ENCODE measurements at places on chromosomes 7 and 10.
A peak's percentile ranks its signal among the peaks of the same experiment; 100 is the strongest.

DNA sequence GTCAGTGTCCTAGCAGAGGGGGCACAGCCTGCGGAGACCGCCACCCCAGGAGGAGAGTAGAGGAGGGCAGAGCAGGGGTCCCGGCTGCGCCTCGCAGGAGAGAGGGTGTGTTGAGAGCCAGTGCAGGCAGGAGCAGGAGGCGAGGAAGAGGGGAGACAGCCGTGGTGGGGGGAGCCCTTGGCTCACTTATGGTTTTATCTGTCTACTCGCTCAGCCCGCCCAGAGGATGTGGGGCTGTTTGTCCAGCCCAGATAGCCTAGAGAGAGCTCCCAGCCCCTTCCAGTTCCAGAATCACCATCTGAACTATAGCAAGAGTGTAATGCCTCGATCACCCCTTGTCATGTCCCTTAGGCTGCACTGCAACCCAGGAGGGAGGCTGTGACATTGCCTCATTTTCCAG lies 26.6 kb downstream of the SLC29A3 start:
- no peak for DNase-seq

DNA sequence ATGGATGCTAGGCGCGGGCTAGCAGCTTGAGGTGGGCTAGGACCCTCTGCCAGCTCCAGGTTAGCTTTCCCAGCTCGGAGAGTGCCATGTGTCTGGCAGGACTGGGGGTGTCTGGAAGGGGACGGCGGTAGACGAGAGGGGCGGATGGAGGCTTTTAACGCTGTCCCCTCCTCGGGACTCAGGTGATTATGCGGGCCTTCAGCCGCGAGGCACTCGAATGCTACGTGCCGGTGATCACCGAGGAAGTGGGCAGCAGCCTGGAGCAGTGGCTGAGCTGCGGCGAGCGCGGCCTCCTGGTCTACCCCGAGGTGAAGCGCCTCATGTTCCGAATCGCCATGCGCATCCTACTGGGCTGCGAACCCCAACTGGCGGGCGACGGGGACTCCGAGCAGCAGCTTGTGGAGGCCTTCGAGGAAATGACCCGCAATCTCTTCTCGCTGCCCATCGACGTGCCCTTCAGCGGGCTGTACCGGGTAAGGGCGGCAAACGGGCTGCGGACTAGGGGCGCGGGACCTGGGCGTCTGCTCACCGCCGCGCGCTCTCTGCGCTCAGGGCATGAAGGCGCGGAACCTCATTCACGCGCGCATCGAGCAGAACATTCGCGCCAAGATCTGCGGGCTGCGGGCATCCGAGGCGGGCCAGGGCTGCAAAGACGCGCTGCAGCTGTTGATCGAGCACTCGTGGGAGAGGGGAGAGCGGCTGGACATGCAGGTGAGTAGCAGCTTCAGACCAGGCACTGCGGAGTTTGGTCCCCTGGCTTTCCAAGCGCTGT lies 1.1 kb downstream of the CYP26A1 start:
- DNase-seq = no peak

DNA sequence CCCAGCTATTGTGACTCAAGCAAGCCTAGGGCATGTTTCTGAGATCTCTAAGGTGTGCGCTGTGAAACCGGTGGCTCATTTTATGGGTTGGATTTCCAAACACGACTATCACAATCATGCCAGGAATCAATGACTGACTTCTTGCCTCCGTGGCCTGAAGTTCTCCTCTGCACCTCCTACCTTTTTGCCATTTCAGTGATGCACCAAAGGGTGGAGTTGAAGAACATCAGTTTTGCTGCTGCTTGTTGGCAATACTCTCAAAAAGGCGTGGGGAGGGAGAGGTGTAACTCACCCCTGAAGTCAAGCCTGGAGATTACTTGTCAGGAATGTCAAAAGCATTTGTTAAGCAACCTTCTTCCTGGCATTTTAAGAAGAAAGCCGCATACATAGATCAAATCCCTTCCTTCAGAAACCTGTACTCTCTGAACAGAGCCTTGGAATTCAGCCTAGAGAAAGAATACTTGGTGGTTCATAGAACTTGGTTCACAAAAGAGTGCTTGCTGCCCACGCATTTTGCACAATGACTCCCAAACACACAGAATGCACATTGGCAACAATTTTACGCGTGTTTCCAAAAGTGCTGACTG lies 41.0 kb downstream of the KIAA1217 start:
- no peak for DNase-seq

DNA sequence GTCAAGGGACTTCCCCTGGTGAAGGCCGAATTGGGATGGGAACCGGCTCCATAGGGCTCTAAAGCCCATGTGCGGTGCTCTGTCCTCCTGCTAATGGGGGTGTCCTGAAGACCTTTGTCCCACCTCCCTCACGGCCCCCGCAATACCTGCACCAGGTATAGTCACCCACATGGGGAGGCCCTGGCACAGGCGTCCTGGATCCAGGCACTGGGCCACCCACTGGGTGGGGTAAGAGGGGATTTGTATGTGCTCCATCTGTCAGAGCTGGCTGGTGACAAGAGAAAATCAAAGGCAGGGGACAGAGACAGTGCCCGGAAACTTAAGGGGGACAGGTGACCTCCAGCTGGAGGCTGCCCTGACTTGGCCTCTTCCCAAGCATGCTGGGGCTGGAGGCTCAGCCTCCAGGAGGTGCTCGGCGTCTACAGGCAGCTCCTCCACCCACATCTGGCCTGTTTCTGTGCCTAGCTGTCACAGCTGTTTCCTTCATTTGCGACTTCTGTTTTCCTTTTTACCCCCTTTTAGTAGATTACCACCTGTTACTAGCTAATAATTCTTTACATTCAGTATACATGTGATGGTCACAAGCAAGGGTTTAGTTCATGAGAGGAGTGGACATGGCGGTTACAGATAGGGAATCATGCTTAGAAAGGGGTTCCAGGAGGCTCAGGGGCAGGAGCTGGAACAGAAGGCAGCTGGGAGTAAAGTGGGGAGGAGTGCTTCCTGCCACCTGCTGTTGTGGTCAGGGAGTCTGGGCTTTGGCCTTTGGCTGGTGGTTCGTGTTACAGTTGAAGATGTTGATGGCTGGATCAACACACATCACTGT lies 2.3 kb upstream of the CUZD1 start:
- DNase-seq = no peak

GRCh38 chr10:68156373-68157185 lies 47.3 kb downstream of the MYPN start:
- peak; percentile 17 for DNase-seq

DNA sequence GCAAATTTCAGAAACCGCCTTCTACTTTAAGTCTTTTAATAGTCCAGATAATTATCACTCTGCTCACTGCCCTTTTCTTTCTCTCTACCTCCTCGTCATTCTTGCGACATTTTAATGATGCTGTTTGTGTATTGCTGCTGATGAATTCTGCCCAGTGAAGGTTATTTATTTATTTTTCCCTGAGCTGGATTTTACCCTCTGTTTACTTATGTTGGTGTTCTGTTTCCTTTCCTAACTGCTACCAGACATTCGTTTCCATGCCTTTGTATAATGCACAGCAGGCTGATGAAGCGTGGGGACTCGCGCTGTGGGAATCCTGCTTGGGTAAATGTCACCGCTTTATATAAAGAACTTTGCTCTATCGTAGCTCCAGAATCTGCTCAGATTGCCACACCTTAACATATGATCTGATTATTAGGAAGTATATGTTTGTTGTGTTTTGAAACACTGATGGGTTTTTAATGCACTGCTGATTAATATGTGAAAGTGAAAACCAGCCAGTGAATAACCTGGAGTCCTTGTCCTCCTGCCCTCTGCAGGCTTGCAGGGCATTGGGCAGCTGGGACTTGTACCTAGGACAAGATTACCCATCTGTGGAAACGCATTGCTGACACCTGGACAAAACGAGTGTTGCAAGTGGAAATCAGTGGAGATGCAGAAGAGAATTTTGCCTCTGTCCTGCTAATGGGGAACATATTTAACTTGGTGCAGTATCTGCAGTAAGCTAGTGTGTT lies 291.5 kb downstream of the SDK1 start:
- DNase-seq = no peak

DNA sequence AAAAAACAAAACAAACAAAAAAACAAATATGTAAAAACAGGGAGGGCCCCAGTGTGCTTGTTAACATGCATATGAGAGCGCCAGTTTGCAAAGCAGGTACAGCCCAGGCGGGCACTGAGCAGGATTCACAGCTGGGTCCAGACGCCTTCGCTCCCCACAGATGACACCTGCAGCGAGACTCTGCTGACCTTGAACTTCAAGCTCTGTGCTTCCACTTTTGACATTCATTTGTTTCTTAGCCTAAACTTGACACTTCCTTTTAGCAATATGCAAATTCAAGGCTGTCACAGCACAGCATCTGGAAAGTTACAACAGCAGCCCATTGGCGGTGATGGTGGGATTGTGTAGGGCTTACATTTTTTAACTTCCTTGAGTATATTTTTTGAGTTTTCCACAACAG lies 88.8 kb upstream of the TNS3 start:
- DNase-seq = no peak

DNA sequence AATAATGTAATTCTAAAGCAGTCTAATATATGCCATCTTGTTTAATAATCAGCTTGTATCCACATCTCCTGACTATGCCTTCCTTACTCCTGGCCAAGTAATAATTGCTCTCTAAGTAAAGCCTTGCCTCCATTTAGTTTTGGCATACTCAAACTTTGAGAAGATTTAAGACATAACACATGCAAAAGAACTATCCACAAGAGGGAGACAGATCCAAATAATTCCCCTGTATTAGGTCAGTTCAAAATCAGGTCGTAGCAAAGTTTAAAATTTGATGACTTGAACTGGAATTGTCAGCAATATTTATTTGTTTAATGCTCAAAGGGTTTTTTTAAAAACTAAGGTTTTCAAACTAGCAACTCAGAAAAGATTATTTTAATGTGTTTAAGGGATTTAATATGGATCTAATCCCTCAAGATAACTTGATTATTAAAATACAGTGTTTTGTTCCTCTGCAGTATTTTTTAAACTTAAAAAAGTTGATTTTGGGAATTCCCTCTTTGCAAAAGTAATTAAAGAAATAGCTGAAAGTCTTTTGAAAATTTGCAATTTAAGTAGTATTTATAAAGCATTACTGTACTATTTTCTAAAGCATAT lies 95.3 kb downstream of the HDAC9 start:
- peak; percentile 16 for DNase-seq

GRCh38 chr10:85902051-85902450 lies 464.5 kb downstream of the GRID1 start:
- no peak for DNase-seq

DNA sequence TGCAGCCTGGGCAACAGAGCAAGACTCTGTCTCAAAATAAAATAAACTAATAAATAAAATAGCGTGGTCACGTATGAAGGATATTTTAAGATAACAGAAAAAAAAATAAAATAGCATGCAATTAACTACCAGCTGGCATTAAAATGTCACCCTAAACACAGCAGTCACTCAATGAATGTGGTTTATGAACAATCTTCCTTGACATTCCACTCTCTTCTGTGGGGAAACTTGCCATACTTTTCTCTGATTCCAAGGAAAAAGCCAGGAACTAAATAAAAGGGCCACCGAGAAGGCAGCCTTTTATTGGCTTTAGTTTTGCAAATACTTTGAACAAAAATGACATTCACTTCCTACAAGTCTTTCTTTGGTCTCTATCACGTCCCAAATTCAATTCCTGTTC lies 266.6 kb downstream of the PARD3 start:
- DNase-seq = no peak

Data from HuH-7 (cell line).